A172 (cell line): ENCODE measurements at places on chromosomes 6 and 20.
A peak's percentile ranks its signal among the peaks of the same experiment; 100 is the strongest.

GRCh38 chr6:3744901-3745470 lies 6.5 kb downstream of the PXDC1 start:
- DNase-seq: no peak

- peak; percentile 12 for DNase-seq
Measured at GRCh38 chr6:157075549-157076450, 247.5 kb downstream of the TMEM242 start.

DNA sequence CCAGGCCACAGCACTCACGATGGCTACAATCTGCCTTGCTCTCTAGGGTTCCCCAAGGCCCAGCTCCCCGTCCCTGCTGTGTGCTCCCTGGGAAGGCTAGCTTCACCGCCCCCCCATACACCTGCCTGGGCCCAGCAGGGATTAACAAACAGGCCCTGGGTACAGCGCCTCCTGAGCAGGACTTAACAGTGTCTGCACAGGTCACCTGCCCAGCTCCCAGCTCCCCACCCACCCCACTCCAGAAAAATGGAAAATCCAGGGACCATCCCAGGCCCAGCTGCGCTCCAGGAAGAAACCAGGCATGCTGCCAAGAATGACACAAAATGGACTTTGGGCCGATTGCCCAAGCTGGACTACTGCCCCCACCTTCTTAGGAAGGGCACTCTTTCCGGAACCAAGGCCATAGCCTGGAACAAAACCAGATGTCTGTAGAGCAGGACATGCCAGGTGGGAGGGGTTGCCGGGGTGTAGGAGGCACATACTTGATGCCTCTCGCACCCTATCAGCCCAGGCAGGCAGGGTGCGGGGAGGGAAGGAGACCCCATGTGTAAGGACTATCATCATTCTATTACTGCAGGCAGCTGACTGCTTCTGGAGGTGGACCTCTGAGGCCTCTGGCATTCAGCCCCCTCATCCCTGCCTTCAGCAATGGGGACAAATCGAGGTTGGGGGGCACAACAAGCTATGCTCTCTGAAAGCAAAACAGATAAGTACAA lies 104.9 kb downstream of the SNX5 start:
- peak; percentile 68 for DNase-seq

DNA sequence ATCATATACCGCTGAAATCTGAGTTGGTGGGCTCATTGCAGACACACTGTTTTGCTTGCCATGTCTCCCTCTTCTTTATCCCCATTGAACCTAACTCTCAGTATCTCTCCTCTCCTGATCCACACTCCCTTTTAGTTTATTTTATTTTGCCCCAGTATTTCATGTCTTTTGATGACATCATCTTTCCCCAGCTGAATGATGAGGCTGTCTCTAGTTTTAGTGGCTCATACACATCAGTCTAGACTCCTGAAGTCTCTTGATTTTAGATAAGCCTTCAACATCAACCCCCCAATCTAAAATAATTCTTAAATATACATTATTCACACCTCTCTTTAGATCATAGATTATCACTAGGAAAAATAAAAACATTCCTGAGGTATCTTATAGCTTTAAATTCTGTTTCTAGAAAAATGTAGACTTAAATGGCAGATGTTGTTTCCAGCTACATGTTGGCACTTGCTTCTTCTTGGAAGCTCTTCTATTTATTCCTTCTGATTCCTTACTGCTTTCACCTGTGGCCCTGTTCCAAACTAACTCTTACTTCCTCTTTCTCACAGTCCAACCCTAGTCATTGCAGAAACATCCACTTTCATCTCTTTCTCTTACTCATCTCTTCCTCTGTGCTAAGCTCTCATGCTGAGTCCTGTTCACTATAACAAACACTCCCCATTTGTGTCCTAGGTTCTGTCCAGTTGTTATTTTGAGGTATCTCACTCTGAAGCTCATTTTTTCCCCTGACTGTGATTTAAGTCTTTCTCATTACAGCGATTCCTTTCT lies 191.9 kb upstream of the SLC35B3 start:
- peak; percentile 25 for DNase-seq

DNA sequence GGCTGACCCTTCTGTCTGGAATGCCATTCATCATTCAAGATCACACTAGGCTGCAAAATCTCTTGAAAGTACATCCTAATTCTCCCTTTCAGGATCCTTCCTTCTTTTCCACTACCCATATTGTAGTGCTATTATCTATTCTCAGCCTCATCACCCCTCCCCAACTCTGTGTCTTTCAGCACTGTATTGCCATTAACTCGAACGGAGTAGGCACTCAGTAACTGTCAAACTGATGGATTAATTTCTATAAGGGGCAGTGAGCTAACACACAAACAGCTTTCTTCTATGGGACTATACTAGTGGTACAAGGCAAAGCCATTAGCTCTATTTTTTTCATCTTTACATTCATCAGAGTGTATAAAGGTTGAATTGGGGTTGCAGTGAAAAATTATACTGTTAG lies 46.6 kb downstream of the LAMA4 start:
- no peak for DNase-seq

DNA sequence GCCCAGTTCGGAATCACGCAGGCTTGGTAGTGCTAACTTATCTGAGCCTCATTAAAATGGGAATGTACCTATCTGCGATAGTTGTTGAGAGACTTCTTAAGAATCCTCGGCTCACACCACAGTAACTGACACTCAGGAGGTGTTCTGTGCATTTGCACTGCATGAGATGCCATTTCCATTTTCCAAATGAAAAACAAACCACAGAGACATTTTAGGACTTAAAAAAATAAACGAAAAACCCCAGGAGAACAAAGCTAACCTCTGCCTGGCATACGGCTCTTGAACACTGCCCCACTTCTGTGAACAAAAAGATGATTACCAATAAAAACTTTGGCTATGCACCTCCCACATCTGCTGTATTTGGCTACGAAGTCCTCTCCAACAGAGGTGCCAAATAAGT lies 37.6 kb downstream of the BEND3 start:
- no peak for DNase-seq

DNA sequence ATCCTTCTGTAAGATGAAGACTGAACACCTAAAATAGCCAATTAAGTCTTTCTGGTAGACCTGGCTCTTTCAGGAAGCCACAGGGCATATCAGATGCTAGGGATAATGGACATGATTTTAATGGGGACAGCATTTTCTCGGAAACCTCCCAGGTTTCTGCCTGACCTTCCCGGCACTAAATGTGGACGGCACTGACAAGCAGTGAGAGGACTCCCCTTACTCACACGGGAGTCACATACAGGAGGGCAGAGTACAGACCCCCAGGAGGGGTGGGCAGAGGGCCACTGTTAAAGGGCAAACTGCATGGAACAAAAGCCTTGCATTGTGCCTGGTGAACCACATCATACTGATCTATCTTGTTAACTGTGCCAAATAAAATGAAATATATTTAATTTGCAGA lies 19.9 kb downstream of the PSMG4 start:
- DNase-seq: no peak

GRCh38 chr6:44868335-44868668 lies 459.8 kb upstream of the RUNX2 start:
- no peak for DNase-seq

DNA sequence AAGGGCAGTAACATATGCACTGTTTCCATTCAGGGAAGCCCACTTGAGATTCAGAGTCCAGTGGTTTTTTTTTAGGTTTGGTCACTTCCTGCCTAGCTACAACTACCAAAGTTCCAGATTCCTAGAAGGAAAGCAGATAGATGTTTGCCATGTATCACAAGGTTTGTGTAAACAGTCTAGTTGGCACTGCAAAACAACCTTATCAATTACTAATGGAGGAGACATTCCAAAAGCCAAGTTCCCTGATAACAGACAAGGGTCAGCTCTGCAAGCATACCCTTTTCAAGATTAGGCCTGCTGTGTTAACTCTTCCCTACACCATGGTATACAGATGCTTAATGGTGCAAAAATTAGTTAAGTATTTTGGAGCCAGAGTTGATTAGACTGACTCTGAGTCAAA lies 141.3 kb upstream of the GLP1R start:
- no peak for DNase-seq

- DNase-seq: no peak
Measured at GRCh38 chr6:42264162-42264851, 46.6 kb upstream of the MRPS10 start.

DNA sequence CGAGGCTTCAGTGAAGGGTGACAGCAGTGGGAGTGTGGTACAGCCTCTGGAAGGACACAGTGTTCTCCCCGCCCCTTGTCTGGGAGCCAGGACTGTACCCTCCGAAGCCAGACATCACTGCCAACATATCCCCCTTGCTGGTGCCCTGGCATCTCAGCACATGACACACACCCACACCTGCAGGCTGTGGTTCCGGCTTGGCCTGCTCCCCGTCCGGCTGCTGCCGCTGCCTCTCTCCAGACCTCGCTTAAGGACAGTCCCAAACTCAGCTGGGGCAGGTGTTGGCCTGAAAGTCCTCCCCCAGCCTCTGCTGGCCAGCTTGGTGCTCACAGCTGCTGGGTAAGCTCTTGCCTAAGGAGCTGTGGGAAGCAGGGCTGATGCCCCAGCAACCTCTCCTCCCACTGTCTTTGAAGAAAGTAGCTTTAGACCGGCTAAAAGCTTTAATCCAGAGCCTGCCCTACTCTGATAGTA lies 7.0 kb downstream of the EMILIN3 start:
- DNase-seq: no peak

- DNase-seq: peak; percentile 10
Measured at GRCh38 chr6:168088161-168089053, 9.4 kb upstream of the FRMD1 start.
